Muscle of arm (tissue), 14 donors: ENCODE measurements at places on chromosomes 5 and 9. TPM values are rescaled to one million over a fixed set of nuclear protein-coding genes. Genes with fewer than 3 reads are reported as not detected.

The RASGEF1C gene
- polyA plus RNA-seq = 3.0 TPM

The CDH6 gene
- polyA plus RNA-seq = not detected

The IL4 gene
- not detected for polyA plus RNA-seq

The SLC36A3 gene
- polyA plus RNA-seq = not detected

The SYK gene
- 2.4 TPM for polyA plus RNA-seq

The DAB2 gene
- 108 TPM for polyA plus RNA-seq

The FOXI1 gene
- polyA plus RNA-seq = not detected

The TSSK1B gene
- polyA plus RNA-seq = not detected

The RMI1 gene
- 11.9 TPM for polyA plus RNA-seq

The LCN1 gene
- polyA plus RNA-seq = 0.57 TPM

The GLRA1 gene
- polyA plus RNA-seq = not detected

The CCL27 gene
- 0.17 TPM for polyA plus RNA-seq

The OR1Q1 gene
- not detected for polyA plus RNA-seq

The AIF1L gene
- 19.5 TPM for polyA plus RNA-seq

GRCh38 chr5:15737871-15738664 lies 238.1 kb downstream of the FBXL7 start:
- DNase-seq = peak; percentile 66

GRCh38 chr5:17766031-17766430 lies 131.8 kb downstream of the TAF11L14 start:
- no peak for DNase-seq

DNA sequence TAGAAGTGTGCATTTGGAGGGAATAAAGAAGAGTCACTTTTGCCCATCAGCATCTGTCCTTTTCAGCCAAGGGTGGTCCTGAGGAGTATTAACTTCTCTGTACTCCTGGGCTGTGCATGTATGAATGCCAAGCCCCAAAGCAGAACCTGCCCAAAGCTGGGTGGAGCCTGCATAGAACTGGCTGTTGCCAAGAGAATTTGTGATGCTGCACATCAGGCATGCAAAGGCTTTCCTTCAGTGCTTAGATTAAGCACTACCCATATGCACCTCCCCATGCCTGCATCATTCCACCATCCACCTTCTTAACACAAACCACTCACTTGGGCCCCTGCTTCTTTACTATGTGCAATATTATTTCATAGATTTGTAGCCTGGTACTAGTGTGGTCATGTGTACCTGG lies 493.8 kb downstream of the KIF4B start:
- no peak for DNase-seq

- no peak for DNase-seq
These were observed 98.8 kb downstream of the KLHL3 start for GRCh38 chr5:137636830-137637714.

DNA sequence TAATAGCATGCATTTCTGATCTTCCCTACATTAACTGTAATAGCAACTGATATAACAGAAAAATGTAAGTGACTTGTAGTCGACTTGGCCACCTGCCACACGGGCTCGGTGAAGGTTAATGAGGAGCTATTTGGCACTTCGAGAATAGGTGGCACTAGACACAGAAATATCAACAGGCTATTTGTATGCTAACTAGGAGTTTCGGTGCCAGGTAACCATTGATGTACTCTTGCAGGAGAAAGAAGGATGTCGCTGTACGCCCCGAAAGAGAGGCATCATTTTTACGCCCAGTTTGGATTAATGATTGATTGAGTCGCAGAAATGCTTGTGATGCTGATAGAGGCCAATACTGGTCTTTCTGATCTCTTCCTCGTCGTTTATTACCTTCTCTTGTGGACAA lies 516 bp upstream of the DMRT2 start:
- DNase-seq = no peak

DNA sequence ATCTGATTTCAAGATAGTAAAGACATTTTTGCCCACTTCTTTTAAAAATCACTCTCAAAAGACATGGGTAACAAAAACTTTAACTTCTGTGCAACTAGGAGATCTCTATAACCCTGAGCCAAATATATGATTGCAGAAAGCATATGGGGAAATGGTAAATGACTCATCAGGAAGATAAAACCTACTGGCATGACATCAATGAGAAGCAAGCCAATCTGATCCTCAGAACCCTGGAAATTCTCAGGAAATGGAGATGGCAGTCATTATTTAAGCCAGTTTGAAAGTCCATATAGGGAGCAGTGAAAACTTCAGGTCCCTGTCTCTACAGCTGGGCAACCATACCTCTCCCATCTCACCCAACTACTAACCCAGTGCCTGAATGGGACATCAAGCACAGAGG lies 249.7 kb upstream of the NREP start:
- no peak for DNase-seq

DNA sequence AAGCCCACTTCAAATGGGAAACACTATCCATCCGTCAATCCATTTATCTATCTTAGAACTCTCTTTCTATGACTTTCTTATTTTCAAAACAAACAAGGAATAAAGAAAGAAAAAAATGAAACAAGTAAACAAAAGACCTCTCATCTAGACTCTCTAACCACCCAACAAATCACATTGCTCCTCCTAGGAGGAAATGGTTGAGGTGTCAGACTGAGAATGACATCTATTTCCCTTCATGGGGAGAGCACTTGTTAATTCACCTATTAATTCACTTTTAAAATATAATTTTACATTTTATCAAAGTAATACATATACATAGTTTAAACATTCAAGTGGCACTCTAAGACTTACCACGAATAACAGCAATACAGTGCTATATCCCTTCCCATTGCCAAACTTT lies 2.4 kb upstream of the IL31RA start:
- DNase-seq = no peak

GRCh38 chr9:77440057-77440456 lies 208.1 kb downstream of the GNA14 start:
- DNase-seq = peak; percentile 73

- no peak for DNase-seq
These were observed 27.2 kb downstream of the CSF2 start for GRCh38 chr5:132100672-132101261.

- DNase-seq = no peak
These were observed 64.6 kb downstream of the ABLIM3 start for GRCh38 chr5:149205625-149206523.

GRCh38 chr5:43685252-43685950 lies 82.4 kb downstream of the NNT start:
- DNase-seq = no peak

- no peak for DNase-seq
These were observed 65.2 kb downstream of the ZNF366 start for GRCh38 chr5:72441862-72442540.

DNA sequence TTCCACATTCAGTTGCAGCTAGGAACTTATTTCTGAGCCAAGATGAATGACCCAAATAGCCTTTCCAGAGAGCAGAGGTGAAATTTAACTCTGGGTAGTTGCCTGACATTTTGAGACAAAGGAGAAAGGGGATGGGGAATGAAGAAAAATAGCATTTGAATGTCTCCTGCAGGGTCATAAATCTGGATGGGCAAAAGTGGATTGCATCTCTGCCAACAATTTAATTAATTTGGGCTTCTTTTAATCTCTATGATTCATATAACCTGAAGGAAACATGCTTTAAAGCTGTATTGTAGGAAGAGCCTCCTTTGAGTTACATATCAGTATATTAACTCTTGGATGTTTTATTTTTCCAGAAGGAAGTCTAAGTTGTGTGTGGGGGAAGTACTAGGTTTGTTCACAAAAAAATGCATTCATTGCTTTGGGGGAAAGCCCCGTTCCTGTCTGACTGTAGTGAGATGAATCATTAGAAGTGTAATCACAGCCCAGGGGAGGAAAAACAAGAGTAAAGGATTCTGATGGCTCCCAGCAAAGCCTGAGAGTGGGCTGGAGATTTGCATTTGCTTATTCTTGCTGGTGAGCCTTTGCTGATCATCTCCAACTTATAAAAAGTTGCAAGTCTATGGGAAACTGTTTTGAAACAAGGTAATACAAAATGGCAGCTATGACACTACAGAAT lies 133.0 kb upstream of the IQGAP2 start:
- no peak for DNase-seq

GRCh38 chr5:125812651-125813050 lies 610.6 kb upstream of the GRAMD2B start:
- no peak for DNase-seq

- peak; percentile 37 for DNase-seq
These were observed 461.3 kb downstream of the TMEM232 start for GRCh38 chr5:110265162-110265561.

GRCh38 chr9:113886026-113886369 lies 9.9 kb downstream of the ZNF618 start:
- DNase-seq = no peak

- no peak for DNase-seq
These were observed 25.4 kb upstream of the SNX18 start for GRCh38 chr5:54492178-54492577.

- DNase-seq = peak; percentile 80
These were observed 89.2 kb downstream of the ANKRD33B start for GRCh38 chr5:10653043-10653442.

GRCh38 chr9:101508211-101508610 lies 25.4 kb upstream of the RNF20 start:
- no peak for DNase-seq

GRCh38 chr5:160640406-160640805 lies 211.6 kb downstream of the ATP10B start:
- no peak for DNase-seq

- no peak for DNase-seq
These were observed 661.7 kb downstream of the KCTD16 start for GRCh38 chr5:144832416-144832815.

GRCh38 chr9:9614607-9615006 lies 998.2 kb downstream of the PTPRD start:
- DNase-seq = no peak

- DNase-seq = no peak
These were observed 21.4 kb upstream of the PITX1 start for GRCh38 chr5:135055396-135055795.

DNA sequence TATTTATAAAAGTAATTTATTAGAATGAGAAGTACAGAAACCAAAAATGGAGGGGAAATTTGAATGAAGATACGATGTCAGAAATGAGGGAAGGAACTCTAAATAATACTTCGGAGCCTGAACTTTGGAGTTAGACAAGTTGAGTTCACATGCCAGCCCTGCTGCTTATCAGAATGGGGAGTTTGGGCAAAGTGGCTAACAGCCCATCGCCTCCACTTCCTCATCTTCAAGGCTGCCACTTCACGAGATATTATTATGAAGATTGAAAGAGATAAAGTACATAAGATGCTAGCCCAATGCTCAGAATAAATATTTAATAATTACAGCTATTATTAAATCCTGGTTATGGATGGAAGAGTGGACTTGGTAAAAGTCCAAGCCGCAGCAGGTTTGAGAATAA lies 56.2 kb upstream of the ABCA1 start:
- no peak for DNase-seq

DNA sequence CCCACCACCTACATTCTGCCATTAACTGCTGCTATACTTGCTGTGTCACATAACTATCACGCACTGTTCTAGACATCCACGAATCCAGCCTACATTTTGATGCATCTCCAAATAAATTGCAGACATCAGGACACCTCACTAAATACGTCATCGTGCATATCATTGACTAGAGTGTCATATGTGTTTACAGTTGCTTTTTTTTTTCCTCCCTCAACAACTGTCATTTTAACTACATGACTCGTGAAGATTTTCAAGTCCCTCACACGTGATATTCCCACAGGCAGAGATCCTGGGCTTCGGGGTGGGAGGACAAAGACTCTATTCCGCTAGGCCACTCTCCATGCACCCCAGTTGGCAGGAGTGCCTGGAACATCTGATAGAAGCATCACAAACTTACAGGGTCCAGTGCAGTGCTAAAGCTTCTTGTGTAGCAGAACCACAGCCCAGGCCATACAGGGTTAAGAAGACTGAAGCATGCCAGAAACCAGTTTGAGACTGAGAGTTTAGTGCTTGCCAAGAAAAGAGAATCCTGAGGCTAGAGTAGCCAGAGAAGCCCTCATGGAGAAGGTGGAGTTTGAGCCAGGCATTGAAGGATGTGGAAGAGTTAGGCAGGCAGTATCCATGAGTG lies 1.1 kb downstream of the PCYOX1L start:
- DNase-seq = no peak

- no peak for DNase-seq
These were observed 52.3 kb upstream of the MYOT start for GRCh38 chr5:137815202-137815990.

GRCh38 chr5:83547161-83547560 lies 75.6 kb downstream of the VCAN start:
- DNase-seq = no peak

GRCh38 chr5:85109616-85110015 lies 724.9 kb upstream of the EDIL3 start:
- DNase-seq = no peak

- no peak for DNase-seq
These were observed 4.6 kb downstream of the ACTL7B start for GRCh38 chr9:108851138-108851537.

- DNase-seq = no peak
These were observed 314.2 kb downstream of the CDK5RAP2 start for GRCh38 chr9:120265791-120266190.

DNA sequence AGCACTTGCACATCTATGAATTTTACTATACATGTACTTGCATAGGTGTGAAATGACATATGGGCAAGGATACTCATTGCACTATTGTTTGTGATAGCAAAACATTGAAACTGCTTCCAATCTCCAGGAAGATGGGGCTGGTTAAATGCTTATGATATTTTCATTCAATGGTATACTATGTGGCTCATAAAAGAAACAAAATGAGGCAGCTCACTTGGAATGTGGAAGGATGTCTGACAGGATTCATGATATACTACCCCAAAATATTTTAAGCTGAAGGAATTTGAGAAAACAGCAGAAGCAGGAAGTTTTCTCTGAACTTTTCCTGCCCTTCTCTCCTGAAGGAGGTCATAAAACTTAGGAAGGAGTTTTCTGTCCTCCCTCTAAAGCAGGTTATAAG lies 99.6 kb upstream of the CAST start:
- no peak for DNase-seq

DNA sequence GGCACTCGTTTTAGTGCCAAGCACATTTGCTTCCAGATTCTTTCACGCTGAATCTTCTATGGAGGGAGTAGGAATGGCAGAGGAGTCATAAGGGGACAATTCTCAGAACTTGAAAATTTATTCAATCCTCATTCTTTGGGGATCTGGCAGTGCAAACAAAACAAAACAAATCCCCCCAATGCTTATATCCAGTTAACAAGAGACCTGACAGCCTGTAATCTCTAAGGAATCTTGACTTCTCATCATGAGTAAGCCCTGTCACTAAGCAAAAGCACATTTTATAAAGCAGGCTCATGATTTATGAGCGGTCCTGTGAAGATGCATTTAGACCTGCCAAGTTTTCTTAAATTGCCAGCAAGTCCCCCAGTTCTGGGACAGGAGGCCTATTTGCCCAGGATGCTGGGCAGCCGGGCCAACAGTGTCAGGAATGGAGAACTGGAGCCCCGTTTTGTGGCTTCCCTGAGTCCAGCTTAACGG lies 513.9 kb downstream of the CTNND2 start:
- no peak for DNase-seq
